ENCODE measurements at places on chromosomes 1 and 21. TPM values are rescaled to one million over a fixed set of nuclear protein-coding genes. Genes with fewer than 3 reads are reported as not detected.

- DNase-seq = no peak
Observed at GRCh38 chr1:116791727-116792126, 37.5 kb downstream of the CD2 start.

- DNase-seq = no peak
Observed at GRCh38 chr21:35482933-35483662, 434.0 kb upstream of the RUNX1 start.

DNA sequence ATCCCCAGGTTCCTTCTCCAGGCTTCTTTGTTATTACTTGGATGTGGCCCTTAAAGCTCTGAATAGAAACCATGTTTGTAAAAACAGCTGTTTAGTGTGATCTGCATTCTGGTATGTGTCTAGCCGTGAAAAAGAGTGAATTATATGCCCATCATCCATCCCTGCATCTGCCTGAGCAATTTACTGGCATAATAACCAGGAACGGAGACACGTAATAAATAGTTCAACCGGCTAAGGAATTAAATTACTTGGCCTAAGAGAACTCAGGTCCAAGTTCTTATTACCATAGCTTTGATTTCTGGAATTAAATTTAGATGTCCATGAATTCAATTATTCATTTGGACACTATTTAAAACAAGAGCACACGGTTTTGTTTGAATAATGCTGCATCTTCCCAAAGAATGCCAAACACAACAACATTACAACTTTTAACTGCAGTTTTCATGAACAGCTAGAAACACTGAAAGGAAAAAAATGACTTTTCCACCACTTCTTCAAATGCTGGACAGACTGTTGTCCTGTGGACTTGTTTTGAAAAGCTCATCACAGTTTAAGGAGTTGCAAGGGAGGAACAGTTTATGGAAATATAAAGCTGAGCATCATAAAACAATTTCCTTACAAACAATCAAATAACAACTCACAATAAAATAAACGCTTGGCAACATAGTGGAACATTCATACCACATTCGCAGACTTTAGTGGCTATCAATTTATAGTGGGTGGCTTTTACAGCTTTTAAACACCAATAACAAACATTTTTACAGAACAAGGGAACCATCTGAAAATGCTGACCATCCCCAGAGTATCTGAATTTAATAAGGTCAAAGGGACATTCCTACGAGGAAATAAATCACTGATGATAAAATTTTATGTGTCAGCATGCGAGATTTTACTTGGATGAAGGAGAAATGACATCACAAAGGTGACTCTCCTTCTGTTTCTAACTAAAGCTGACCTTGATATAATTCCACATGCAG lies 144.7 kb downstream of the APP start:
- no peak for DNase-seq

SHISAL2A gene
- 11.4 TPM for total RNA-seq

DNA sequence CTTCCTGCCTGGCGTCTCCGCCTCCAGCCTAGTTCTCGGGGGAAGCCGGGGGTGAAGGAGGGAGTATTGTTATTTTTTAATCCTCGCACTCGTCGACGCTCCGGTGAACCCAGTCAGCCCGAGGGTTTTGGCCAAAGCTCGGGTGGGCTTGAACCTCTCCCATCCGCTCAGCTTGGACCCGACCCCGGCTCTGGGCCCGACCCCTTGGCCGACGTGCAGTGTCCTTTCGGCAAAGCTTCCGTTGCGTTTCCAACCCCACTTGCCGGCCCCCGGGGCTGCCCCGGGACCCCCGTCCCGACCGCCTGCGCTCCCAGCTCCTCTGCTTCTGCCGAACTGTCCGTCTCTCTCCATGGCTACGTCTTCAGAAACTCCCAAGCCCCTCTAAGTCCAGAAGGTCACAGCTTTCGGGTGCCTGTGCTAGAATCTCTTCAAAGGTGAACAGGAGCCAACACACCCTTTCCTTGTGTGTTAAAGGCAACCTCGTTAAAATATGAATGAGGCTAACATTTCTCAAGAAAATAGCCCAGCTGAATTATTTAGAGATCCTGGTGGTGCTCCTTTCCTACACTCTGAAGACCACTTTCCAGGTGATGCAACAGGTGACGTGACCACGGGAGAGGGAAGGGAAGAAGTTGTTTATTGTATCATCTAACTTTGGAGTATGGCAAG lies 647 bp downstream of the DESI2 start:
- no peak for DNase-seq

DNA sequence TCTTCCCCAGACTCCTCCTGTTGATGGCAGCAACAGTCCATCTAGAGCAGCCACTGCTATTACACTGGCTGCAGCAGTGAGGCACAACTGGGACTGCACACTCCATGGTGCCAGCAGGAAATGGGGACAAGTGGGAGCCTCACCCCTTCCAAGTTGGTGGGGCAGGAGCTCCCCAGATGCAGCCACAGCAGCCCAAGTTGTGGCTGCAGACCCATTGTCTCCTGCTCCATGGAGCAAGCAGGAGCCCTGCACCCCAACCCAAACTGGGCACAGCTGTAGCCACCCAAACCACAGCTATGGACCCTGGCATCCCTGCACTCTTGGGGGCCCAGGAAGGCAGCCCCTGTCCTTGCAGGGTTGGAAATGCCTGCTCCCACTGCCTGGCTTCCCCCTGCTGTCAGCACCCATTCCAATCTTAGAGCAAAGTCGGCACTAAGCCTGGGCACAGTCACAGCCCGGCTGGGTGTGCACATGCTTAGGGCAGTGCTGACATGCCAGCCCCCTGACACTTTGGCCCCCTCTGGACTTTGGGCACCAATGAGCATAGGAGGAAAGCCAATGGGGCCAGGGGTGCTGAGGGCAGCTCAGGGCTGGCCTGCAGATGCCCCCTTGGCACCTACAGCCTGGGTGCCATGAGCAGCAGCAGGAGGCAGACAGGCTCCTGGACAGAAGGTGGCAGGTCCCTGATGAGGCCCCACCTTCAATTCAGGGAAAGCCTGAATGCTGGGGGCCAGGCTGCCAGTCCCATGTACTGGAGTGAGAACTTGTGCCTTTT lies 44.0 kb downstream of the MATN1 start:
- no peak for DNase-seq

DNA sequence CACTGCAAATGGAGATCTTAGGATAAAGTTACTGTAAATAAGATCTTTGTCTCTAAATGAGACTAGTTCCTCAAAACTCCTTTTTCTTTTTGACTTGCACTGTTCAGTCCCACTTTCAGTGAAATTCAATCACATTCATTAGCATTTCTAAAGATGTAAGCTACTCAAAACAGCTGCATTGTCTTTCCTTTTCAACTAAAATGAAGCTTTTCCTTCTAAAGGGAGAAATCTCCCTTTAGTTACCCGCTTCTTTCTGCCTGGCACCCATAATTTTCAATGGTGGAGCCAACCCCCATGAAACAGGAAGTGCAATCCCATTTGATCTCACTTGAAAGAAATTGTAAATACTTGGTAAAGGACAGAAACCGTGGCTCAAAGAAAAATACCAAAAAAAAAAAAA lies 387.4 kb upstream of the PKN2 start:
- no peak for DNase-seq

- no peak for DNase-seq
Observed at GRCh38 chr1:25040122-25040685, 110.1 kb upstream of the RUNX3 start.

- no peak for DNase-seq
Observed at GRCh38 chr21:14547834-14548513, 1.9 kb upstream of the SAMSN1 start.

AGRN gene
- total RNA-seq = 30.5 TPM

DNA sequence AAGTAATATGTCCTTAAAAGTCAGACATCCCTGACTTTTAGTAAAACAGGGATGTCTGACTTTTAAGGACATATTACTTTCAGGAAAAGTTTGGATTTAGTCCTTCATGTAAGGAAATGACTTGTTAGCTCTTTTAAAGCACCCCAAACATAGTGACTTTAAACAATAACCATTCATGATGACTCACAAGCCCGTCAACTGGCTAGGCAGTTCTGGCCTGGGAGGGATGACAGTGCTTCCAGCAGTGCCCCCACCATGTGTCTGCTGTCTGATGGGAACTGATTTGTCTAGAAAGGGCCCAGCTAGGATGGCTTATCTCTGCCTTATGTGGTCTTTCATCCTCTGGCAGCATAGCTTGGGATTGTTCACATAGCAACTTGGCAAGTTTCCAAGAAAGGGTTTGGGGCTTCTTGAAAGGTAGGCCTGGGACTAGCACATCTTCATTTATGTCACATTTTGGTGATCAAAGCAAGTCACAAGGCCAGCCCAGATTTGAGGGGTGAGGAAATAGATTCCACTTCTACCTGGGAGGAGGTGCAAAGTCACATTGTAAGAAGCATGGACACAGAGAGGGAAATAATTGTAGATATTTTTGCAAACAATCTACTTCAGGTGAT lies 143.5 kb downstream of the C1orf94 start:
- DNase-seq = no peak

DNA sequence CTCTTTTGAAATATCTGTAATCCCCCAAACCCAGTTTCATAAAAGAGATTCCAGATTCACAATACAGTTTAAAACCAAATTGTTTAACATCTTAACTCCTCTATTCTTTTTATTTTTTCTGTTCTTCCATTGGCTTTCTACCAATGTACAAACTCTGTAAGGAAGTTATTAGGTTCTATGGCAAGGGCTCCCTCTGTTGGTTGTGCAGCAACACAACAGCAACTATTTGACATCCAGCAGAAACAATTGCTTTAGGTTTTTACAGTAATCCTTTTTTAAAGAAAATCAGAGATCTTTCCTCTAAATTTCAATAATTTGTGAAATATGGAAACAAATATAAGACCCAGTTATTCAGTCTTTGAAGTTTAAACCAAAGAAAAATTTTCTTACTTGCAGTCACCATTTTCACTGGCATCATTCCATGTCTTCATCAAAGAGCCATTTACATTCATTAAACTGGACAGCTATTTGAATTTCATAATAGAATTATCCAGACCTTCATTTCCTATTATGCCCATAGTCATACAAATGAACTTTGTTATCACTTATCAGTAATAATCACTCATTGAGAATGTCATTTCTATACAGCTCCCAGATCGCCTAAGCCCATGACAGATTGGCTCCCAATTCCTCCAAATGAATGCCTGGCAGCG lies 46.5 kb upstream of the RNF11 start:
- DNase-seq = peak; percentile 64

DNA sequence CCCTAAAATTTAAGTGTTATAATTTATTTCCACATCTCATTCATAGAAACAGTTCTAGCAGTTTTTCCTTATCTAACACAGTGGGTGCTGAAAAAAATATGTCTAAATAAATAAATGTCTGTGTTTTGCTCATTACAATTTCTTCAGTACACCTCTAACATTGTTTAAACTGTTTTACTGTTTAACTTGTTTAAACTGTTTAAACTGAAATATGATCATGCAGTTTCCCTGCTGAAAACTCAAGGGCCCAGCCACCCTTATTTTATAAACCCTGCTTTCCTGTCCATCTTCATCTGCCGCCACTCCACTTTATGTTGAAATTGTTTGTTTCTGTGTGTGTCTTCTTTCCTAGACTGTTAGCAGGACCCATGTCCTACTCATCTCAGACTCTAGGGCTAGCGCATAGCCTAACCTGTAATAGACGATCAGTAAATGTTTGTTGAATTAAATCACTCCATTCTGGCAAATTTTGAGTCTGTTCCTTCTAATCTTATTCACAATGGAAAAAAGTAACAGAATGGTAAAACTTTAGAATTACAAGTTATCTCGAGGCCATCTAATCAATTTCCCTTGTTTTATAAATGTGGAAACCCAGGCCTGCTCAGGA lies 9.4 kb upstream of the PIK3C2B start:
- DNase-seq = no peak

AMY2A gene
- total RNA-seq = not detected

DNALI1 gene
- not detected for total RNA-seq

DNA sequence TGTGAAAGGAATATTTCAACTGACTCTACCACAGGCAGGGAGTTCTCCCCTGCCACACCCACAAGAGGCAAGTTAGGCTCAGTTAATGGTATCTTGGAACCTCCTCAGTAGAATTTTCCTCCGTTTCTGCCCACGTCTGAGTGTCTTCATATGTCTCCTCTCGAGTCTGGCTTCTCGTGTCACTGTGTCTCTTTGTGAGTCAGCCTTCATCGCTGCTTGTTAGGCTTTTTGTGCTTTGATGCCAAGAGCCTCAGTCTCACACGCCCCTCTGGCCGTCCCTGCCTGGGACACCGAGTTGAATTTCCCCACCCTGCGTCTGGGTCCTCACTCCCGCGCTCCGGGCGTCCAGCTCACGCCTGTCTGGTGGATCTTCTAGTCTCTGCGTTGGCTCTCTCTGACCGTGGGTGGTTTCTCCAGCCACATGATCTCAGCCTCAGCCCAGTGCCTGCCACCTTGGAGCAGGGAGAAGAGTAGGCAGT lies 125.7 kb upstream of the GADD45A start:
- DNase-seq = no peak

- DNase-seq = no peak
Observed at GRCh38 chr1:150271291-150271959, 1.2 kb upstream of the C1orf54 start.

KLHDC7A gene
- not detected for total RNA-seq

GRCh38 chr1:48027533-48027835 lies 30.3 kb upstream of the TRABD2B start:
- no peak for DNase-seq

- no peak for DNase-seq
Observed at GRCh38 chr1:21585037-21585436, 75.8 kb downstream of the ALPL start.

GRCh38 chr1:97364086-97364485 lies 556.7 kb downstream of the DPYD start:
- no peak for DNase-seq

DNA sequence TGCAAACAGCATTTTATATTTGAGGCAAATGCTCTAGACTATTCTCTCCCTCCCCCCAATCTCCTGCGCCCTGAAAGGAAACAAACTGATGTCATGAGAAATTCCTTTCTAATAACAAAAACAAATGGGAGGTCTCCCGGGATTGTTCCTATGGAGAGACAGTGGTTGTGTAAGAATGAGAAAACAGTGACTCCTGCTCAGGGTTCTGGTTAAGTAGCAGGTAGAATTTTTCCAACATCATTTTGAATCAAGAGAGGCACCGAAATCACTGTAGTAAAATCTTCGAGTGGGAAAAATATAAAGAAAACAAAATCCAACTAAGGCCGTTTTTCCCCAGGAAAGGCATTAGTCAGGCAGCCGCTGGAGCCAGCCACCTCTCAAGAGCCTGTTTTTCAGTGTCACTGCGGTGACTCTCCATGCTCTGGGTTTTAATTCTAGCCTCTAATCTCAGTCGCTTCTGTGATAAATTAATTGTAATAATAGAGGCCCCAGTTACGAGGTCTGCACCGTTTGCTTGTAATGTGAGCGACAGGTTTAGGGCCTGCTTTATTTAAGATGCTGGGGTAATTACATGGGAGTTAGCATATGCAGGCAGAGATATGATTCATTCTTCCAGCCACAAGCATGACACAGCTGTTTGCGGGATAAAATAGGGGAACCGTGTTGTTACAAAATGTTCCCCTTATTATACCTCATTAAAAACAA lies 80.3 kb downstream of the RNF220 start:
- peak; percentile 15 for DNase-seq

GRCh38 chr21:37253991-37254390 lies 13.1 kb downstream of the VPS26C start:
- DNase-seq = no peak

ZMYND12 gene
- total RNA-seq = 0.76 TPM

GRCh38 chr1:93670141-93670540 lies 11.5 kb downstream of the BCAR3 start:
- DNase-seq = no peak

TMEM51 gene
- total RNA-seq = 0.15 TPM

NBPF10 gene
- 1.3 TPM for total RNA-seq

PCNX2 gene
- total RNA-seq = 11.5 TPM

Data from activated naive CD4-positive, alpha-beta T cell treated with anti-CD3 and anti-CD28 coated beads for 36 hours (primary cell).